ENCODE measurements at places on chromosomes 3 and 15.

DNA sequence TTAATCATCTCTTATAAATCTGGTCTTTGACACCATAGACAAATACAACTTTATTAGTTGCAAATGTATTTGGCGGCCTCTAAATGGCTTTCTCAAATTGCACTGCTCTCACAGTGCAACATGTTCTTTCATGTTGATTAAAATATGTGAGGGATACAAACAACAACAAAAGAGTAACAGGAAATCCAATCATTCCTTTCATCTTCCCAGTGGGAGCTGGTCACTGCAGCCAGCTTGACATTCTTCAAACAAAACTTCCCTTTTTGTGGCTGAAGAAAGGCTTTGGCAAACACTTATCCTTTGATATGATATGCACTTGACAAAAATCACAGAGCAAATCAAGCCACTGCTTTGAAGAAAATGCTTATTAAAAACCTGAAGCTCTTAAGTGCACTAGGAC is 973.6 kb downstream of the EPHA3 start:
- no peak for DNase-seq

- no peak for DNase-seq
Observed at GRCh38 chr15:80176443-80176842, 23.6 kb downstream of the FAH start.

GRCh38 chr15:101580431-101580830 is 71.8 kb downstream of the TM2D3 start:
- DNase-seq: no peak

DNA sequence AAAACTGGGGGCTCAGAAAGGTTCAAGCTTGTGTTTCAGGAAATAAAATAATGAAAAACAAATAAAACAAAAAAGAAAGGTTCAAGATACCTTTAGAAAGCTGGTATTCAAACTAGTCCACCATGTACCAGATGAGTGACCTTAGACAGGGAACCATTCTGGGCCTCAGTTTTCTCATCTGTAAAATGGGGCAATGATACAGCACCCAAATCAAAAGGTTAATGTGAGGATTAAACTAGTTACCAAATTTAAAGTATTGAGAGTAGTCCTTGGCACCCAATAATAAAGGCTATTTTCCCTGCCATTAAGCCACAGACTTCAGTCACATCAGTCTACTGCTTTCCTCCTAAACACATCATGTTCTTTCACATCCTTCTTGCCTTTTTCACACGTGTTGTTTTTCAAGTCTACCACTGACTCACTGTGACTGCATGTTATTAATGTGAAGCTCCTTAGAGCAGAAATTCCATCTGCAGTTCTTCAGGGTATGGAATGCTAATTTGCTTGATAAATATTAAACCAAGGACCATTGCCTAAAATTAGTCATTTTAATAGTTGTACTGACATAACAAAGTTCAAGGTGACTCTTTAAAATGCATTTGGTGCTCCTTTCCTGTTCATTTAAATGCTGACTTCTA is 19.9 kb downstream of the TAMM41 start:
- no peak for DNase-seq

- no peak for DNase-seq
Observed at GRCh38 chr3:73637042-73637441, 12.3 kb upstream of the PDZRN3 start.

GRCh38 chr3:101963902-101964362 is 114.6 kb downstream of the NFKBIZ start:
- DNase-seq: no peak

DNA sequence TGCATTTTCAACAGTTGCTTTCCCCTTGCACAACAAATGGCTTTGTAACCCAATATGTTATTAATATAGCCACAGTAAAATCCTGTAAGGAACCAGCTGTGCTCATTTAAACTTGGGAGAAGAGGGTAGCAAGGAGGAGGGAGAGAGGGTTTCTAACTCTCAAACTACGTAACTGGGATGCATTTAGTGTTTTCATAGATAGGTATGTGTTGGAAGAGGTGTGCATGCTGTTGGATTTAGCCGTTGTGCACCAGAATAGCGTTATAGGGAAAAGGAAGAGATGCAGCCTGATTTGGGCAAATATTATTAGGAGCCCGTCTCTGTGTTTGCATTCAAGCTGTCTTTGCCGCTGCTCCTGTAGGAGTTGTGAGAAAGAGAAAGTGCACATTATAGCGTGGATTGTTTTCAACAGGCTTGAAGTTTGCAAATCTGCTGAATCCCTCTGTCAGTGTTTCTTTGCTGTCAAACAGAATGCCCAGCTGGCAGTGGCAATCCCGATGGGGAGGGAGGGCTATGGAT is 39.4 kb downstream of the ARPP21 start:
- no peak for DNase-seq

DNA sequence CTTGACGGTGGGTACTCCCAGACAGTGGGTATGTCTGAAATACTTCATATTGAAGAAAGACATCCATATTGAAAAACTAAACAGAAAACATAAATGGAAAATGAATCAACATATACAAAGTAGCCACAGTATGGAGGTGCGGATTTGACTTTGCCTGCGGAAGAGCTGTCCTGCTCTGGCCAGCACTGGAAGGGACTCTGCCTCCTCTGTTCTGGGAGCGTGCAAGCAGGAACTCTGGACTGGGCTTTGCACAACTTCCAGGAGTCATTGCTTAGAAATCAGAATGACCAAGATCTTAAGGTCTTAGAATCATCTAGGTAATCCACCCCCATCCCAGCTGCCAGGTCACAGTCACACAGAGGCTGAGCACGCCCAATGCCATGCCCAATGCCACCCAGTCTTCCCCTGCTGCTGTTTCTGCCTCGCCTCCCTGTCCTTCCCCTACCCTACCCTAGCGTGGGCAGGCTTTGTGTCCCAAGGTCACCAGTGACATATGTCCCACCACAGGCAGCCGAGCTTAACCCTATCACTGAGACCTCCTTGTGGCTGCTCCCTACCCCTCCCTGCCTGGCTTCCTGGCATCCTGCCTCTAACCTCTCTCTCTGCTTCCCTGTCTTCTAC is 36.3 kb downstream of the CDC25A start:
- DNase-seq: peak; percentile 34

DNA sequence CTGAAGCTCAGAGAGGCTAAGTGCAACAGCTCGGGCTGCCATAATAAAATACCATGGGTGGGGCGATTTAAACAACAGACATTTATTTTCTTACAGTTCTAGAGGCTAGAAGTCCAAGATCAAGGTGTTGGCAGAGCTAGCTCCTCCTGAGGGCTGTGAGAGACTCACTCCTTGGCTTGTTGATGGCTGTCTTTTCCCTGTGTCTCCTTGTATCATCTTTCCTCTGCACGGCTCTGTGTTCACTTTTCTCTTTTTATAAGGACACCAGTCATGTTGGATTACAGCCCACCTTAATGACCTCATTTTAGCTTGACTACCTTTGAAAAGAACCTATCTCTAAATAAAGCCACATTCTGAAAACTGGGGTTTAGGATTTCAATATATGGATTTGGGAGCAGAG is 129.7 kb downstream of the RPL22L1 start:
- DNase-seq: no peak

DNA sequence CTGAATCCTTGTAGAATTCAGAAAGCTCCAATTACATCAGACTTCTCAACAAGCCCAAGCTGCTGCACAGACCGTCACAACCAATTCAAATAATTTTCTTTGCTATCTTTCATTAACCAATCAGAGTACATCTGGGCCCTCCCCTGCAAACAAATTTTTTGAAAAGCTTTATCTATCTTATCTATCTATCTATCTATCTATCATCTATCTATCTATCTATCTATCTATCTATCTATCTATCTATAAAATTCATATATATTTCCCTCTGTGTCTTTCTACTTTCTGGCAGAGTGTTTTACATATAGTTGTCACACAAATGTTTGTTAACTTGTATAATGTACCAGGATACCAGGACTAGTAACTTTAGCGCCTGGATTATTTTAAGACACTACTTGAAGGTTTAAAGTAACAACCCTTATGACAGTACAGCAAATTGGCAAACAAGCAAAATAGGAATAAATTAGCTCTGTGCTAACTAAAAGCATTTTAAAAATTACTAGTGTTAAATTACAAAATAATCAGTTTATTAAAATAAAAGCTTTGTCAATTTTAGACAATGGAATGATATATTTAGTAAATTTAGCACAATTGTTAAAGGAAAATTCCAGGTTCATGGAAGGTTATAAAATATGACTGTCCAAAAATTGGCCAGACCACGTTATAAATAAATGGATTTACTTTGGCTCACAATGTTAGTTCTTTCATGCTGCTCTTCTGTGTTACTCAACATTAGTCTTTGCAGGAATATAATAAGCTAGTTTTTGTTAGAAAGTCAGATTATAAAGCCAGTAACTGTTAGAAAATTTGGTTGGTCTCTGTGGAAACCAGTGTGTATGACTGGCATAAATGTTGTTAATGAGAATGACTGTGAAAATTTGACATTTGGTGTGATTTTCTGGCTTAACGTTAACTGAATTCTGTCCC is 138.6 kb downstream of the SUCNR1 start:
- no peak for DNase-seq

- DNase-seq: peak; percentile 14
Observed at GRCh38 chr3:108623504-108623903, 34.0 kb downstream of the DZIP3 start.

GRCh38 chr3:134810052-134810435 is 15.0 kb downstream of the EPHB1 start:
- DNase-seq: no peak

All from D341Med (cell line).